CD4-positive, alpha-beta T cell treated with Interleukin-21 for 1 hour (primary cell): ENCODE measurements at places on chromosomes 4 and X.

GRCh38 chrX:776061-776460 is 145.5 kb downstream of the SHOX start:
- no peak for DNase-seq

- no peak for DNase-seq
Observed at GRCh38 chrX:68077378-68077777, 355.9 kb downstream of the OPHN1 start.

GRCh38 chrX:1435241-1435895 is 17.3 kb downstream of the ASMTL start:
- no peak for DNase-seq

GRCh38 chr4:89551191-89551590 is 243.6 kb upstream of the GPRIN3 start:
- no peak for DNase-seq

- no peak for DNase-seq
Observed at GRCh38 chrX:136652822-136653723, 5.1 kb downstream of the CD40LG start.

- DNase-seq, result no peak
Observed at GRCh38 chr4:176664964-176665363, 127.8 kb downstream of the VEGFC start.

GRCh38 chrX:33415459-33415858 is 204.1 kb upstream of the DMD start:
- DNase-seq, result no peak

GRCh38 chr4:44861756-44862155 is 135.4 kb upstream of the GNPDA2 start:
- no peak for DNase-seq

GRCh38 chrX:153966283-153966688 is 5.3 kb downstream of the HCFC1 start:
- no peak for DNase-seq

GRCh38 chrX:125327891-125328290 is 8.2 kb downstream of the TEX13C start:
- no peak for DNase-seq

GRCh38 chr4:38202242-38202641 is 242.0 kb downstream of the PTTG2 start:
- no peak for DNase-seq

GRCh38 chr4:7189066-7189465 is 3.3 kb upstream of the SORCS2 start:
- no peak for DNase-seq

GRCh38 chr4:47482326-47482725 is 2.7 kb upstream of the ATP10D start:
- no peak for DNase-seq

DNA sequence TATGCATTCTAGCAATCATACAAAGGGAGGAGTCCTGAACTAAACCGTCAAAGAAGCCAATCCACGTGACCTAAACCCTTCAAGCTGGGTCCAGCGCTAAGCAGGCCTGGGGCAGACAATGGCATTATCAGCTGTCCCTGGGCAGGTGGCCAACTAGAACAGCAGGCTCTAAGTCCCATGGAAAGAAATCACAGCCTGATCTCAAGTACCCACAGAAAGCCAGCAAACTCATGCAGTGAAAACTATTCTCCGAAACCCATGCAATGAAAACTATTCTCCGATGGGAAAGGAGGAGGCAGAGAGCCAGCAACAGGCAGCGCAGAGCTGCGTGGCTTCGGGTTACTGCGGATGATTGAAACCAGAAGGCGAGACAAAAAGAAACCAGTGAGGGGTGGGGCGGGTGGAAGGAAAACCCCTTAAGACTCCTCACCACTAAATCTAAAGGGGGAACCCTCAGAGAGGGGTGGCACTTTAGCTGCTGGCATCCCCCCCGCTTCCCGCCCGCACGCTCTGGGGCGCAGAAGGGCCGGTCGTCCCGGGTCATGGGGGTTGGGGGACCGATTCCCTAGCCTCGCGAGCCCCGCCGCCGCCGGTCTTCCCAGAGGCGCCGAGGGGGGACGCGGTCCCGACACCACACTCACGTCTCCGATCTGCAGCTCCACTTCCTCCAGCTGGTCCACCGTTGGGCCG is 567 bp downstream of the C4orf46 start:
- peak; percentile 67 for DNase-seq

- DNase-seq, result no peak
Observed at GRCh38 chr4:71188156-71188640, 150.6 kb upstream of the SLC4A4 start.

DNA sequence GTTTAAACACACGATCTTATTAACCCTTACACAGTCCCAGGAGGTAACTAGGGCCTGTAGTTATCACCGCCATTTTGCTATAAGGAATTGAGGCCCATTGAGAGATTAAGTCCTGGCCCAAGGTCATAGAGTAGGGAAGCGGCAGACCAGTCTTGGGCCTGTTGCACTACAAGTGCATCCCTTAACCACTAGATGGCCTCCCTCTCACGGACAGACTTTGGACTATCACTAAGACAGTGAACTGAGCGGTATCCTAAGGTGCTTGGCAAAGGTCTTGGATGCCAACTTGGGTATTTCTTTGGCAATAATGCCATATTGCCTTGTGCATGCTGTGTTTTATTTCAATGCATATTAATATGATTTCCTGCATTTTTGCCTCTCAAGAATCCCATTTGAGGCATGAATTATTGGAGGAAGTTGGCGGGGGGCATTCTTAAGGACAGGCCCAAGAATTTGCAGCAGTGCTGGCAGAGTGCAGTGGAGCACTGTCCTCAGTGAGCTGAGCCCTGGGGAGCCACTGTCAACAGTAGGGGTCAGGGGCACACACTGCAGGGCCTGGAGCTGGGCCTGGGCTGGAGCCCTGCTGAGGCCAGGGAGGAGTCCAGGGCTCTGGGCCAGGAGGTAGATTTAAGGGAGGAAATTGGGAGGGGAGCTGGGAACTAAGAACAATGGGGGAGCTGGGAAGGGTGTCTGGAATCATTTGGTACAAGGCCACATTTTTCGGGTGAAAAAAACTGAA is 147.4 kb downstream of the SMIM20 start:
- peak; percentile 43 for DNase-seq

DNA sequence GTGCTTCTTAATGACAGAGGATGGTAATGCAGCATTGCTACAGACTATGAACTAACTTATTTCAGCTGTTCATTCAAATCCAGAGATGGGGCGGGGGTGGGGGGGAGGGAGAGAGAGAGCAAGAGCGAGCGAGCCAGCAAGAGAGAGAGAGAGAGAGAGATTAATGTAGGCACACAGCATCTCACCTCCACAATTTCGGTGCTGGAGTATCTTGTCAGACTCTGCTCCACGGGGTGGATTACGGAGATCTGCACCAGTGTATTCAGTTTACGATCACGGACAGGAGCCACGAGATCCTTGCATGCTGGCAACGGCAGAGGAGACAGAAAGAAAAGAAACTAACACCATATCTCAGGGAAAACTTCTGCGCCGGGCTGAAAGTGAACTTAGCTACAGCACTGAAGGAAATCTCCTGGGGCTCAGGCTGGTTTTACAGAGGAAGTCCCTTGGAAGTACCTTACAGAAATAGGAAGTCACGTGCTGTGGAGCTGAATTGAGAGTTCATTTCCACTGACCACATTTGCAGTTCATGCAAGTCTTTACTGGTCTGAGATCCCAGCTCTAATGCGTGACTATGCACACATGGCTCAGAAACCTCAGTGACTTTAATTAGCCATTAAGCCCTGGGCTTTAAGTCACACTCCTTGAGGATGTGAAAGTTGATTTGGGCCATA is 440.9 kb downstream of the INPP4B start:
- peak; percentile 74 for DNase-seq

- no peak for DNase-seq
Observed at GRCh38 chr4:80107374-80107773, 34.3 kb upstream of the ANTXR2 start.

GRCh38 chr4:153222707-153223426 is 18.6 kb downstream of the TRIM2 start:
- no peak for DNase-seq

- DNase-seq, result no peak
Observed at GRCh38 chr4:97866821-97867556, 276.3 kb downstream of the STPG2 start.

DNA sequence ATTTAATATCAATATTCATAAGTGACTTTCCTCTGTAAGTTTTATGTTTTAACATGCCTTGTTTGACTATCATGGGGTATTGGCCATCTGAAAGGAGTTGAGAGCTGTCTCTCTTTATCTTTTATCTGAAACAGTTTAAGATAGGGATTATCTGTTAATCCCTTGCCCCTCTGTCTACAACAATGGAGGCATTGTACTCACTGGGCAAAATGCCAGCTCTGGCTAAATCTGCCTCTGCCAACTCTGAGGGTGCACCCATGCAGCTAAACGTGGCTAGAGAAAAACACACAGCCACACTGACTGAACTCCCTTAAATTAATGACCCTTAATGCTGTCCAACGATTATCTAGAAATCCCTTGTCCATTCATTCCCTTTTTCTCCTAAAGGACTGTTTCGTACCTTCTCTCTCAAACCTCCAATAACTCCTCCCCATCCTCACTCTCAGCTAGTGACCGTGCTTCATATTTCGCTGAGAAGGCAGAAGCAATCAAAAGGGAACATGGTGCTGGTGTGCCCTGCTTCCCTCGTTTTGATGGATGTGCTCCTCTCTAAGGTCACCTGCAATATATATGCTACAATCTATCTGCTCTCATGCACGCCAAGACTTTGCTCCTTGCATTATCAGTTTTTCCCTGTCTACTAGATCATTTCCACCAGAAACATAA is 10.3 kb downstream of the PHKA2 start:
- no peak for DNase-seq

GRCh38 chrX:53290441-53291041 is 9.2 kb upstream of the IQSEC2 start:
- no peak for DNase-seq

- no peak for DNase-seq
Observed at GRCh38 chr4:59960143-59960542, 1240.0 kb upstream of the ADGRL3 start.

DNA sequence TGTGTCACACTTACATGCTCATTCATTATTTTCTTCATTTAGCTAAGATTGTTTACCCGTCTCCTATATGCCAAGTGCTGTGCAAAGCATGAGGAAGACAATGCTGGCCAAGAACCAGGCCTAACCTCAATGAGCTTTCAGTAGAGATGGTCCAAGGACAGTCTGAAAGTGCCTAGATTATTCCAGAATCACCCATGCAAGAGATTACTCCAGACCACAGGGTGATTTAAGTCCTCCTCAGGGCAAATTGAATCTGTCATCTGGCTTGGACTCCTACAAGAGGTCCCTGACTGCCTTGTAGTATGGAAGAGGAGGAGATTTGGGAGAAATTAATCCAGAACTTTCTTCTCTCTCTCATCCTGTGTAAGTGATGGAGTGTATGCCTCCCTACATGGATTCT is 99.4 kb upstream of the NDP start:
- DNase-seq, result no peak

- no peak for DNase-seq
Observed at GRCh38 chr4:145352438-145353145, 129.1 kb upstream of the SMAD1 start.

GRCh38 chr4:102546635-102547034 is 45.5 kb downstream of the NFKB1 start:
- no peak for DNase-seq

DNA sequence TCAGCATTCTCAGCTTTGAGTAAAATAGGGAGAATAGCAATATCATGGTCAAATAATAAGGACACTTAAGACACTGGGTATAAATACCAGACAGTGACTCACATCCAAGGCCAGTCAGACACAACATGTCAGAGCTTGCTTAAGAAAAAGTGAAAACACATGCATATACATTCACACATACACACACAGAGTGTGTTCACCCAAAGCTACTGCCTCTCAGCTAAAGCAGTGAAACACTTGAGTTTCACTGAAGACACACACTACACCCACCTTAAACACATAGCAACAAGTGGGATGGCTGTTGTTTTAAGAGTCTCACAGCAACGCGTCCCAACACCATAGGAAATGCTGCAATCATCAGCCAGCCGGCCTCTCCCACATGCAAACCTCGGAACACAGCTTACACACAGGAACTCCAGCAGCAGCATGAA is 14.4 kb downstream of the SHROOM4 start:
- no peak for DNase-seq

GRCh38 chr4:40916880-40917279 is 167.1 kb downstream of the NSUN7 start:
- DNase-seq, result no peak

DNA sequence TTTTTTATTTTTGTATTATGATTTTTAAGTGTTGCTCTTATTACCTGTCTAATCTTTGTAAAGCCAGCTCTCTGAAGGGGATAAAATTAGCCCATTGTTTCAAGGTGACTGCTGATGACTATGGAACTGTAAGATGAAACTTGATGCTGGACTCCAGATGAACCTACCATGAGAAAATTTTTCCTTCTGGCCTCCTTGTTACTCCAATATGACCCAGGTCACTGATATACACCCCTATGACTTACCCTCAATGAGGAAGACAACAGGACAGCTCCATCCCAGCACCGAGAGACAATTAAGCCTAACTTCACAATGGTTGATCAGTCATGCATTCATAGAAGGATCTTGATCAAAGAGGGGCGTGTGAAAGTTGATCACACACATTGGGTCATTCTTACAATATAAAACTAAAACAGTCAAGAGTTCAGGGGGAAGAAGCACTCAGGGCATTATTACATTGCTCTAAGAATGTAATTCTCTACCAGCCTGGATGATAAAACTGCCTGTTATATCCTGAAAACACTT is 230.8 kb upstream of the AGTR2 start:
- no peak for DNase-seq

DNA sequence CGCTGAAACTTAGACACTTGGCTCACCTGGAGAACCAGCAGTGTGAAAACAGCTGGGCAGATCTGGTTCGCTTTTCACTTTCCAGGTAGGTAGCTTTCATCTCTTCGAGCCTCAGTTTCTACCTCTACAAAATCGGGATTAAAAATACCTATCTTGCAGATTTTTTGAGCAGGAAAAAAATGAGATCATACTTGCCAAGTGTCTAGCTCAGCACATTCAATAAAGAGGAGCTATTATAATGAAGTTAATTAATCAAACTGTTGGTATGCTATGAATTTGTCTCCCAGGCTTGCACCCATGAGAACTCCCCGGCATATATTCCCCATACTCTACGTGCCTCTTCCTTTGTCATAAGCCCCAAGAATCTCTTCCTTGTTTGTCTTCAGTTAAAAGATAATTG is 158.6 kb upstream of the LDB2 start:
- DNase-seq, result no peak

DNA sequence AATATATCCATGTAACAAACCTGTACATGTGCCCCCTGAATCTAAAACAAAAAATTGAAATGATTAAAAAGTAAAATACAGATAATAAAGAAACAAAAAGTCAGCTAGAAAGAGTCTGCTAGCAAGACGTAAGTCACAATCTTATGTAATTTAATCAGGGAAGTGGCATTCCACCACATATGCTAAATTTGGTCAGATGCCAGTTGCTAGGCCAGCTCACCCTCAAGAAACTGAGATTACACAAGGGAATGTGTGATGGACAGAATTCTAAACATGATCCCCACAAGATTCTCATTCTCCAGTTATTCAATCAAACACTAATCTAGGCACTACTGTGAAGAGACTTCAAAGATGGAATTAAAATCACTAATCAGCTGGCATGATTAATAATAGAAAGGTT is 689.3 kb downstream of the CENPC start:
- no peak for DNase-seq
